AG09319 (cell line): ENCODE measurements at places on chromosomes 2 and 18.

DNA sequence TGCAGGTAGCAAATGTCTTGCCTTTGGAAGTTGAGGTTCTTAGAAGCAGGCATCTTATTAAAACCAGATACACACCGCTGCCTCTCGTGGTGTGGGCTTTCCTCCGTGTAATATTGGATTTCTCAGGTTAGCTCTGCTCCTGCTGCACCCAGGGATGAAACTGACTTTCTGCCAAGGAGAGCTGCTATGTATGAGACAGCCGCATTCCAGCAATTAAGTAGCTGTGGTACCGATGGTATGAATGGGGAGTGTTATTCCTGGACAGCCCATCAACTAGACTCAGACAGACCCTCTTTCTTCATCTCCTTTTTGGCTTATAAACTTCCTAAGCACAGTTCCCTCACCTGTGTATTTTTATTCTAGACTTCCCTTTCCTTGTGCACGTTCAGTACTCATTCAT, 6.8 kb upstream of the EHD3 start:
- no peak for DNase-seq

- no peak for DNase-seq
Observed at GRCh38 chr2:125280265-125280664, 1255.2 kb downstream of the CNTNAP5 start.

DNA sequence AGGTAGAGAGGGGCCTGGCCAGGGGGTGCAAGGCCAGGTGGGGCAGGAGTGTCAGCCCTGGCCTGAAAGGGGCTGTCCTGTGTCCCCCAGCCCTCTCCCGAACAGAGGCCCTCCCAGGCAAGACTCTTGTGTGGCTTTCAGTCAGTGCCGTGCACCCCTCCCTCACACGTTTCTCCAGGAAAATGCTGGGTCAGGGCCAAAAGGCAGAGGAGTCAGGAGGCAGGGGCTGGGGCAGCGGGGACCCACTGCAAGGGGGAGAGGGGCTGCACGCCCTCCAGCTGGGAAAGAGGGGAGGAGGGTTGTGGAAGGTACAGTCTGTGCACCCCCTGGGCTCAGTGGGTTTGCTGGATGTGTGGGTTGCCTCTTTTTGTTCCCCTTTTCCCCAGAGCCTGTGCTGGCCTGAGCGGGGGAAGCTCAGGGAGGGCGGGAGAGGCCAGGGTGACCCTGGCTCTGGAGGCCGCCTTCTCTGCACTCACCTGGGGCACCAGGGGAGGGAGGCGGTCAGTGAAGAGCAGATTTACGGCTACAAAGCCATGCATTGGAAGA, 4.1 kb downstream of the KCNF1 start:
- no peak for DNase-seq

GRCh38 chr2:133790711-133791110, 222.4 kb upstream of the NCKAP5 start:
- no peak for DNase-seq

DNA sequence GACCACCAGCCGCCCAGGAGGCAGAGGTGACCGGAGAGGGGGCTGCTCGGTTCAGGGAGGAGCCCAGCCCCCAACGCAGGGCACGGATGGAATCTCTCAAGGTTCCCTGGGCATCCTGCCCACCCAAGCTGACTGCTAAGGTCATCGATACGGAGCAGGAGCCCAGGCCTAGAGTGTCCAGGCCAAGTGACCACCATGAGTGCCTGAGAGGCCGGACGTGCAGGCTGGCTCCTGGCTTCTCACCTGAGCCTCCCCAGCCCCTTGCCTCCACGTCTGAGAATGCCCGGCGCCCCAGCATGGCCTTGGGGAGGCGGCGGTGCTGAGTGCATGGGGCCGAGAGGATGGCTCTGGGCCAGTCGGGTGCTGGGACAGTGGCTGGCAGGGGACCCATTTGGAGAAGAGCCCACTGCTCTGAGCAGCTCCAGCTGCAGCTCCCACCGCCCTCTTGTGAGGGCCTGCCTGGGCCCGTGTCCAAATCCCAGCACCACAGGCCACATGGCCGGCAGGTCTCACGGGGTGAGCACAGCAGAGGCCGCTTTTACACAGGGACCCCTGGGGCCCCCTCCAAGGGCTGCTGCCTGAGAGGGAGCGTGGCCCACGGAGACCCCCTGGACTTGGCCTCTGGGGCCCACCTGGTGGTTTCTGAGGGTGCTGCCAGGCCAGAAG, 102.8 kb upstream of the CTDP1 start:
- DNase-seq, result no peak

DNA sequence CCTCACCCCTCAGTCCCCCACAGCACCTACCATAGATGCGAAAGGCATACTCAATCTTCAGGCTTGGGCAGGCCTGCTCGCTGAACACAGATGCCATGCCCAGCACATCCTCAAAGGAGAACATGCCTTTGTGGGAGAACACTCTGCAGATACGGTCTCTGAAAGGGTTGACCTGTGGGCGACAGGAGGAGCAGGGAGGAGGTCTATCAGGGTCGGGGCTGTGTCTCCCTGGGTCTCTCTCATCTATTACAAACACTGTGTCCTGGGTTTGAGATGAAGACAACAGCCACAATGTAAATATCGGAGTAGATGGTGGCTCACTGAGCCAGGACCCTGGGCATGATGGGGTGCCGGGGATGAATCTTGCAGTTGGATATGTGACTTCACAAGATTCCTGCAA, 46.0 kb downstream of the CIB4 start:
- DNase-seq, result no peak
